ENCODE measurements at places on chromosomes 16 and 17.

- DNase-seq, result no peak
Measured at GRCh38 chr16:31870809-31871208, 2.8 kb upstream of the ZNF267 start.

DNA sequence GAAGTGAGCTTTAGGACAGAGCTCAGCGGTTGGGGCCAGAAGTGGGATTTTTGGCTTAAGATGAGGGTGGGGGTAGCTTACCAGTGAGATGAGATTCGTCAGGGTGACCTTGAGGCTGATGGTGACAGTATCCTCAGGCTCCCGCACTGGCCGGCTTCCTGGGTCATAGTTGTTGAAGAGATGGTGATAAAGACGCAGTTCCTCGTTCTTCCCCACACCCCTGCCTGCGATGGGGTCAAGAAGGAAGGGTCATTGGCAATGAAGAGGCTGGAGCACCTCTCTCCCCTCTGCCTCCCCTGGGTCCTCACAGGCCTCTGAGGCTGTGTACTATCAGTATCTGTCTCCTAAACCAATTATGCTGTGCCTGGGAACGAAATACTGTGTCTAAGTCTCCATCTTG lies 358 bp downstream of the CHRNE start:
- no peak for DNase-seq

GRCh38 chr17:29113334-29113733 lies 66.9 kb downstream of the MYO18A start:
- DNase-seq, result no peak

- DNase-seq, result no peak
Measured at GRCh38 chr16:85267414-85267945, 155.2 kb upstream of the CIBAR2 start.

- no peak for DNase-seq
Measured at GRCh38 chr17:50264263-50265113, 9.8 kb upstream of the TMEM92 start.

GRCh38 chr16:46651305-46651704 lies 30.1 kb upstream of the SHCBP1 start:
- DNase-seq, result no peak

DNA sequence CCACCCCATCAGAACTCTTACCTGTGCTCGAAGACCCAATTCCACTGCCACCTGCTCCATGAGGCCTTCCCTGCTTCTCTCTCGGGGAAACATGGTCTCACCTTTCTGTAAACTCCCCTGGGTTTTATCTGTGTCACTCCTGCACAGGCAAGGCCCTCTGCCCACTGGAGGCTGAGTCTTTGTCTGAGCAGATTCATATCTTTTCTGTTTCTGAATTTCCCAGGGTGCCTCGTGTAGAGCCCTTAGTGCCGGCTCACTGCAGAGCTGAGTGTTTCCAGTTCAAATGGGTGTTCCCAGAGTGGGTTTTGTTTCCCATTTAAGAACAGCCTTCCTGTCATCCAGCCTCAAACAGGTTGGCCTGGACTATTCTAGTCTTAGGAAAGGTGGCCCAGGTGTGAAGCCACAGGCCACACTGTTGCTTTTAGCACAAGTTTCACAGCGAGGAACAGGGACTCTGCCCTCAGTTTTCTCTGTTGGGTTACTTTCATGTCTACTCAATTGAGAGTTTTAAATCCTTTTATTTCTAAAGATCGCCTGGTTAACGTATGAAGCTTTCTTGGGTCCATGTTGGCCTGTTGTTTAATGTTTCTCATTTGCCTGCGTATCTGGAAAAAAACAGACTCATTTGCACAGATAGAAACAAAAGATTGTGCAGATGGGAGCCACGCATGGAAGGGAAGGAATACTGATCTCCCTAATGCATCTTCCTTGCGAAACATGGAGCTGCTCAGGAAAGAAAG lies 228.7 kb downstream of the MSI2 start:
- DNase-seq, result no peak

- DNase-seq, result no peak
Measured at GRCh38 chr17:28982131-28982793, 23.6 kb downstream of the SEZ6 start.

DNA sequence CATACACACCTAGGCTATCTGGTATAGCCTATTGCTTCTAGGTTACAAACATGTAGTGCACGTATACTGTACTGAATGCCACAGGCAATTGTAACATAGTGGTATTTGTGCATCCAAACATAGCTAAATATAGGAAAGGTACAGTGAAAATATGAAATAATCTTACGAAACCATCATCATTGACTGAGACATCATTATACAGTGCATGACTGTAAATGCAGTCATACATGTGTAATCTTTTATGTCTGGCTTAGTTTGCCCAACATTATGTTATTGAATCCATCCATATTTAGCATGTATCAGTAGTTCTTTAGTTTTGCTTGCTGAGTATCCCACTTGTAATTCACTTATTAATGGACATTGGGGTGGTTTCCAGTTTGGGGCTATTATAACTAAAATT lies 124.9 kb downstream of the CYLD start:
- no peak for DNase-seq

DNA sequence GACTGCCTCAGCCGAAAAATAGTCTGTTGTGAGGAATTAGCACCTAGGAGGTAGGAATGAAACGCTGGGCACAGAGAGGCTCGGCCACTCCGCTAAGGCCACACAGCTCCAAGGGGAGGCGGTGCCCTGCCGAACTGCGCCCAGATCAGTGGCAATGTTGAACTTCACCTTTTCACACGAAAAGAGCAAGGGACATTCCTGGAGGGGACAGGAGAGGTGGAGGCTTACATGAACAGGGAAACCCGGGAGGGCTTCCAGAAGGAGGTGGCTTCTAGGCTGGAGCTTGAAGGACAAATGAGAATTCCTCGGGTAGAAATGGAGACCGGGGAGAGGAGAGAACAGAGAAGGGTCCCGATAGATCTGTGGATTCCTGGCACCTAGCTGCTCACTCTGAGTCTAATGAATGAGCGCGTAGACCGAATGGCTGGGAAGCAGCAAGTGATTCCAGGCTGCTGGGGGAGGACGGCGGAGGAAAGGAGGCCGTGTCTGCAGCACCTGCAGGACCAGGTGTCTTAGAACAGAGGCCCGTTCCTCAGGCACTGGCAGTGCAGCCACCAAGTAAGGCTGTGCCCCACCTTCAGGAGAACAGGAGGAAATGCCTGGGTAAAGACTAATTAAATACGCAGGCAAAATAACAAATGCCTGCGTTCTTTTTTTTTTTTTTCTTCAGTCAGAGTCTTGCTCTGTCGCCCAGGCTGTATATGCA lies 722 bp upstream of the SLC38A10 start:
- no peak for DNase-seq

DNA sequence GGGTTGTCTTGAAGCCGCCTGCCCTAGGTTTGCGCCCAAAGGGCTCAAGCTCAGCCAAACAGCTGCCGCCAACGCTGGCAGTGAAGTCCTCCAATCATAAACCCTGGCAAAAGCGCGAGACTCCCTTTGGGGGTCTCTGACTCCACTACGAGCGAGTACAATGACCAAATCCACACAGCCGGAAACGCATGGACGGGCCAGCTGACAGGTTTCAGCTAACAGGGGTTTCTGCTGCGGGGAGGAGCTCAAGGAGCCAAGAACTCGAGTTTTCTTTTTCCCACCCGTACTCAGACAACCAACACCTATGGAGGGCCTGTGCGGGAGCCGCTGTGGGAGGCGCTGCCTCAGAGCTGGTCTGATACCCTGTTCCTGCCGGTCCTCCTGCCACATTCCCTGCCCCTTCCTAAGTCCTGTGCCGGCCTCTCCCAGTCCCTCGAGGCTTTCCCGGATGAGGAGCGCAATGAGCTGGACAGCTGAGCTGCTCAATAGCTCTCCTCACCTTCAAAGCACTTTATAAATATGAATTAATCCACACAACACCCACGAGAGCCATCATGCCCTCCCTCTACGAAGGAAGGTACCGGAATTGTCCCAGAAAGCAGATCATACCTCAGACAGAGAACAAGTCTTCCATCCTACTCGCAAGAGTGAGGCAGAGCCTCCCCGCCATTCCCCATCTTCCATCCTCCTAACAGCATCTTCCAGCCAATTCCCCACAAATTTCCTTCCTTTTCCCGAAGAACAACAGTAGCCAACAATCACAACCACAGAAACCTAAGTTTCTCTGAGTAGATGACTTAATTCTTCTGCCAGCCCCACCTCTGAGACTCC lies 6.1 kb downstream of the ABR start:
- DNase-seq, result no peak

- DNase-seq, result no peak
Measured at GRCh38 chr17:69733171-69734012, 318.9 kb downstream of the MAP2K6 start.

GRCh38 chr17:47994724-47995123 lies 23.8 kb downstream of the CDK5RAP3 start:
- DNase-seq, result no peak

GRCh38 chr17:70677783-70678647 lies 508.7 kb downstream of the KCNJ2 start:
- DNase-seq, result no peak

DNA sequence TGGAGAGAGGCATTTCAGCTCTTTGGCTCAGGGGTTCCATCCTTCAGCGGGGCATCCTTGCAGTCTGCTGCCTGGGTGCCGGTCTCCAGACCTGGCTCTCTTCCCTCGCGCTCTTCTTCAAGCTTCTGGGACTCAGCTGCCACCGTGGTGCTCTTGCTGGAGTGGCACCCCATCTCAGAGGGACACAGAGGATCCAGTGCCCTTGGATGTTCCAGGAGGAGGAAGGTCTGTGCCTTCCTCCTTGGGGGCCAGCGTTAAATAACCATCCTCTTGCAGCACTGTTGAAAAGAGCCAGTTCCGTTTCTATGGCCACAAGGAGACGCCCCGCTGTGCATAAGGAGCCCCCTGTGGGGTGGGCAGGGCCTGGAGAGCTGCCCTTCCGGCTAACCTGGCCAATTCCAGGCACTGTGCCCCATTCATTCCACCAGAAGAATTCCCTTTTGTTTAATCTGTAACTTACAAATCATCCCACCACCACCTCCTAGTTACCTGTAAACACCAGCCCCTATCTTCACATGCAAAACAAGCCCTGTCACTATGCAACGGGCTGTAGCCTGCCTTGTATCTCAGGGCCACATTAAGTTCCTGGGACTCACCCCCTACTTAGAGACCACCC lies 8.6 kb downstream of the CHD9NB start:
- DNase-seq, result no peak

DNA sequence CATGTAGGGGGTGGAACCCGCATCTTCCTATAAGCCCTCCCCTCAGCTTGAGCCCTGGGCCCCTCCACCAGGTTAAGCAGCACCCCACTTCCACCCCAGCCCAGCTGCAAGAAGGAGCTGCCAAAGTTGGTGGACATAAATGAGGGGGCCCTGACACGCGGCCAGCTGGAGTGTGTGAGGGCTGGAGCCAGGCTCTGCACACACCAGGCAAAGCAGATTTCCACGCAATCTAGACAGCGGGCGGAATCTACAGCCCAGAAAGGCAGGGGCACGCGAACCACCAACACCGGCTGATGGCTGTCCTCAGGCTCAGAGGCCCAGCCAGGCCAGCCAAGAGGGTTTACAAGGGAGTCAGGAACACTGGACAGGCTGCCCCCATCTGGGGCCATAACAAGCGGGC lies 171.2 kb downstream of the ZNF423 start:
- no peak for DNase-seq

- no peak for DNase-seq
Measured at GRCh38 chr17:70050931-70051330, 24.1 kb upstream of the KCNJ16 start.

DNA sequence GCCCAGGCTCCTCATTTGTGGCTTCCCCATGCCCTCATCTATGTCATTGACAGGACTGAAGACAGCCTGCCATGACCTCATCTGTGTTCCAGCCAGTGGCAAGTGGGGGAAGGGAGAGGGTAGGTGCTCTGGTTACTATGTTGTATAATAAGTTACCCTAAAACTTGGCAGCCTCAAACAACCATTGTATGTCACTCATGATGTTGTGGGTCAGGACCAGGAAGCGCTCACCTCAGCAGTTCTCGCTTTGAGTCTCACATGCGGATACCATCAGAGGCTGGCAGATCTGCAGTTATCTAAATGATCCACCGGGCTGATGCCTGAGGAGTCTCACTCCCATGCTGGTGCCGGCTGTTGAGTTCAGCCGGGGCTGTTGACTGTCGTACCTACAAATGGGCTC lies 89.0 kb upstream of the TMEM97 start:
- DNase-seq, result no peak

GRCh38 chr16:59067205-59067604 lies 333.1 kb upstream of the GOT2 start:
- DNase-seq, result no peak

- DNase-seq, result no peak
Measured at GRCh38 chr17:8851600-8851999, 15.9 kb downstream of the PIK3R6 start.

- DNase-seq, result no peak
Measured at GRCh38 chr17:68567581-68567980, 33.6 kb downstream of the FAM20A start.

GRCh38 chr17:78409191-78409928 lies 30.9 kb downstream of the PGS1 start:
- DNase-seq, result peak; percentile 73
